Activated CD4-positive, alpha-beta T cell treated with anti-CD3 and anti-CD28 coated beads for 48 hours (primary cell): ENCODE measurements at places on chromosomes 7 and 10.

- DNase-seq: no peak
These were observed 289.9 kb upstream of the LRRN3 start for GRCh38 chr7:110800984-110801383.

- peak; percentile 38 for DNase-seq
These were observed 103.4 kb upstream of the MDFIC start for GRCh38 chr7:114818501-114818900.

GRCh38 chr10:31697271-31698180 lies 231.1 kb downstream of the ARHGAP12 start:
- DNase-seq: no peak

DNA sequence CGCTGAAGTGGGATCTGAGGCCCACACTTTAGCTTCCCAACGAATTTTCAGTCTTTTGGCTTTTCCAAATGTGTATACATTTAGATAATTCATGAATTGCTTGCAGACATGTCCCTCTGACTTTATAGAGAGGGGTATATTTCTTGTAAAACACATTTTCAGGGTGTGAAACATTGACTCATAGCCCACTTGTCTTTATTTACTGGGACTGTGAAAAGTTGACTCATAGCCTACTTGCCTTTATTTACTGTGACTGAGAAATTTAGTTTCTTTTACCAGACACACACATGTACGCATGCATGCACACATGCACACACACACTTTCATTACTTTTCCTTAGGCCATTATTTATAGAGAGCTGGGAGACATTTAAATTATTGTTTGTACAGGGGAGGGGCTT lies 79.1 kb downstream of the VTI1A start:
- DNase-seq: no peak

DNA sequence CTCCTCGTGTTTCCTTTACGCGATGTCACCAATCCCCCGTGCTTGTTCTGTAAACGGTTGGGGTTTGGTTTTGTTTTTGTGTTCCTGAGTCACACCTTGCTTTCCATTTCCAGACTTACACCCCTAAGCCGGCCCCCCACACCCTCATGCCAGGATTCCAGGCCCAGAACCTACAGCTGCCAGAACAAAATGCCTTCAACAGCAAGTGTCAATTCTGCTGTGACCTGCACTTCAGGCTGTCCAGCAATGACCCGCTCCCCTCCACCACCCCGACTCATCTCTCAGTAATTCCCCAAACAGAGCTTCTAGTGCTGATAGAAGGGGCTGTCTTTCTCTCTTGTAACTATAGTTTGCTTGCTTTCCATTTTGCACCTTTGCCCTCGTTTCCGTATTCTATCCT lies 722.1 kb upstream of the CELF2 start:
- no peak for DNase-seq

- no peak for DNase-seq
These were observed 39.3 kb downstream of the ANK3 start for GRCh38 chr10:60350400-60350799.

- no peak for DNase-seq
These were observed 347.8 kb downstream of the ETV1 start for GRCh38 chr7:13641714-13642113.

DNA sequence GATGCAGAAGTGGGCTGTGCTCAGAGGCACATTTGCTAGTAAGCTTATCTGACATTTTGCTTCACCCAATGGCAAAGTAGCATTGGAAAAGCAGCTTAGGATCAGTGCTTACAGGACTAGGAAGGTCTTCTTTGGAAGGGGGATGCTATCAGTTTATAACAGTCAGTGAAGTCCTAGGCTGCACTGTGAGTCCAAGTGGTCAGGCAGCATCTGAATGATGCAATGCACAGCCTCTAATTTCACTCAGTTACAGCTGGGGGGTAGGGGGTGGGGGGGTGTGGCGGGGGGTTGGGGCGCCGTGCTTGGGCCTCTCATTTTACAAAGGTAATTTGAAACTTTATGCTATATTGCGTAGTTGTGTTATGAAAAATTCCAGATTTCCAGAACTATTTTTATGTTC lies 652.3 kb upstream of the MGMT start:
- DNase-seq: no peak

DNA sequence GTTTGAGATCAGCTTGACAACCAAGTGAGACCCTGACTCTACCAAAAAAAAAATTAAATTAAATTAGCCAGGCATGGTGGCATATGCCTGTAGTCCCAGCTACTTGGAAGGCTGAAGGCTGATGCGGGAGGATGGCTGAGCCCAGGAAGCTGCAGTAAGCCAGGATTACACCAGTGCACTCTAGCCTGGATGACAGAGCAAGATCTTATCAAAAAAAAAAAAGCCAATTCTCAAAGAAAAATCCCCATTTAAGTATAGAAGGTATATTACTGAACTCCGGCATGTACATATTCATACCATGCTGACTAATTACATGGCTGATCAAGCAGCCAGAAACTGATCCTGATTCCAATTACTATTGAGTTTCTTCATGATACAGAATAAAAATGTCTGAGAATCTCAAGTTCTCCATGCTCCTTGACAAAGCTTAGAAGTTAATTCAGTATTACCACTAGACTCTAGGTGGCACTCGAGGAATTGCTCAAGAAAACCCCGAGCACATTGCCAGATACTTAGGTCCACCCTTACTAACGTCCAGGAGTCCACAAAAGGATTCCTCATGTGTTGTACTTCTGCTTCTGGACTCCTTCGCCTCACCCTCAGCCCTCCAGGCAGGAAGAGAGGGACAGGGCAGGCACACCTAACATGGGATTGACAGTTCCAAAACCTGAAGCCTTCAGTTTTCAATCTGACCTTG lies 148.9 kb downstream of the PARD3 start:
- DNase-seq: no peak

GRCh38 chr10:126908225-126908624 lies 3.0 kb downstream of the DOCK1 start:
- DNase-seq: no peak

DNA sequence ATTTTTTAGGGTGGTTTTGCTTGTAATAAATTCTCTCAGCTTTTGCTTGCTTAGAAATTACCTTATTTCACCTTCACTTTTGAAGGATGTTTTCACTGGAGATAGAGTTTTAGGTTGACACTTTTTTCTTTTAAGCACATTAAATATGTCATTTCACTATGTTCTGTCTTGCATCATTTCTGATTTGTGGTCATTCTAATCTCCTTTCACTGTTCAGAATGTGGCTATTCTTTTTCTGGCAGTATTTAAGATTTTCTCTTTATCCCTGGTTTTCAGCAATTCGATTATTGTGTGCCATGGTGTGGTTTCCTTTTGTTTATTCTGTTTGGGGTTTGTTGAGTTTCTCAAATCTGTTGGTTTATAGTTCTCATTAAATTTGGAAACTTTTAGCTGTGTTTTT lies 1065.6 kb downstream of the KCNMA1 start:
- no peak for DNase-seq

DNA sequence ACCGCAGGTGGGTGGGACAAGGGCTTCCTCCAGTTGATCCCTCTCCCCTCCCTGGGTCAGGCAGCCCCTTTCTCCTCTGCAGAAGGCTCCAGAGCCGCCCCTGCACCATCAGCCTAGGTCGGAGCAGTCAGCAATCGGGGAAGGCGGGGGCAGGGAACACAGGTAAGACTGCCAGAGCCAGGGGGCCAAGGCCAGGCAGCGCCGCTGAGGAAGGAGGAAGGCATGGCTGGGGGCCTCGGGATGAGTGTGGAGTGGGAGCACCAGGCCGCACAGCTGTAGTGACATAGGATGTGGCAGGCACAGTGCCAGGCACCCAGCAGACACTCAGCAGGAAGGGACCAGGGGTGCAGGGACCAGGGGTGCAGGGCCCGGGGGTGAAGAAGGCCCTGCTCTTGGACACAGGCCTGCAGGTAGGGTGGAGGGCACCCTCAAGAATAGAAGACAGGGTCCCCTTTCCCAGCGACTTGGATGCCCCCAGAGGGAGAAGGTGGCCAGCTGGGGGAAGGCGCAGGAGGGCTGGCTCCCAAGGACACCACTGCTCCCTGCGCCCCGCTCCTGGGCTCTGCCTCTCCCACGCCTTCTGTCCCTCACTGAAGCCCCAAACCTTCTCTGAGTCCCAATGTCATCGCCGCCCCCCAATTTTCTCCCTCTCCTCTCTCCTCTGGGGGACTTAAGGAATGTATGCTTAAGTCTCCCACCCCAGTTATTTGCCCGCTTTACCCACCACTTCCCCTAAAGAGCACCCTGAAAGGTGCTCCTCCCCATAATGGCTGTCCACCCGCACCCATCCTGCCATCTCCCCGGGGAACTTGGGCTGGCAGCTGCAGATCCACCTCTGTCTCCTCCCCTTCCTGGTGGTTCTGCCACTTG lies 38.5 kb downstream of the CAMK2B start:
- peak; percentile 1 for DNase-seq

DNA sequence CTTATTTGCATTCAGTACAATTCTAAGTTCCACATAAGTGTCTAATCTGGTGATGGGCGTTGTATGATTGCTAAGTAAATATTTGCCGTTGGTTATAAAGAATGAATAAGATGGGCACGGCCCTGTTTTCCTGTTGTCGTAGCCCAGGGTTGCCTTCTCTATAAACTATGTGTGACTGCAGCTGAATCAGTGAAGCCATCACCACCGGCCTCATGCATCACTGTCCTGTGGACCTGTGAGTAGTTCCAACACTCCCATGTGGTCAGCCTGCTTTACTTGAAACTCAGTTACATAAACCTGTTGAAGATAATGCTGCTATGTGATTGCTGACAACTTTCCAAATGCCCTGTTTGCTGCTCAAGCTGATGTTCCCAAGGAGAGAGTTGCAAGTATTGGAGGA lies 21.6 kb upstream of the KLF6 start:
- DNase-seq: no peak

DNA sequence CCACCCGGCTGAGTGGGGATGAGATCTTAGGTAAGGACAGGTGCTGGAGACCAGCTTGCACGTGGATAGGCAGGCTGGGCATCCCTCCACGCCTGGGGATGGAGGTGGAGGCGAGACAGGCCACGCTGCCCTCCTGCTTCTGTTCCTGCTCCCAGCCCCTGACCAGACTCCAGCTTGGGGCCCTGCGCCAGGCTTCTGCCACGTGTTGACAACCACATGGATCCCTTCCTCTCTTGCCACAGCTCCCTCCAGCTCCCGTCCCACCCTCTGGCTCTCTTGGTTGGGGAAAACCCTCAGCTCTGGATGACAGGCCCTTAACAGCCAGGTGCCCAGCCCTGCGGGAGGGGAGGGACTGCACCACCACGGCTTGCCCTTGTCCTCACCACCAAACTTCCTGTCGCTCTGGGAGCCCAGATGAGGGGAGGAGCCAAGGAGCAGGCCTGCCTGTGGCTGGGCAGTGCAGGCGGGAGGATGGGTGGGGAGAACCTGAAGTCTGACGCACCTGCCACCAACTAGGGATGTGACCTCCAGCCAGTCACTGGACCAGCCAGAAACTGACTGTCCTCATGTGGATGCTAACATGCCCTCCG lies 36.0 kb downstream of the KCNH2 start:
- peak; percentile 61 for DNase-seq

DNA sequence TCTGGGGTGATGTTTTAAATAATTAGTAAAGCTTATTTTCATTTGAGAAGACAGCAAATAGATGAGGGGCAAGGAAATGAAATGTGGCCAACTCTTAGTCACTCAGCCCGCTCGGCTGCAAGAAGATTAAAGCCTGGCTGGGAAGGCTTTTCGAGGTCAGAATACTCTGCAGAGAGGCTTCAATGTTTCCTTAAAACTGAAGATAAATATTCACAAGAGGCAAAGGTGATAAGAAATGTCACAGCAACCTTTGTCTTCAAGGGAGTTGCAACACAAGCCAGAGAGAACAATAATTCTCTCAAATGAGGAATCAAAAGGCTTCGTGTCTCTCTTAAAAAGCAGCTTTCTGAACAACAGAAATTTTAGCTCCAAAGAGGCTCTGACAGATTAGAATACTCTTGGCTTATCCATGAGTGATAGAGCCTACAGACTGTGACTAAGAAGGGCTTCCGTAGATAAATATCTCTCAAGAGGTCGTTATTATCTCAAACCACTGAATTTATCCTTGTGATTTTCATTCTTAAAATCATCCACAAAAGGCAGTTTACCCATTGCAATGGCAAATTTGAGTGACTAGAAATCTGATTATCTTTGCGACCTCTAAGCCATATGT lies 92.5 kb downstream of the KLF6 start:
- DNase-seq: no peak

DNA sequence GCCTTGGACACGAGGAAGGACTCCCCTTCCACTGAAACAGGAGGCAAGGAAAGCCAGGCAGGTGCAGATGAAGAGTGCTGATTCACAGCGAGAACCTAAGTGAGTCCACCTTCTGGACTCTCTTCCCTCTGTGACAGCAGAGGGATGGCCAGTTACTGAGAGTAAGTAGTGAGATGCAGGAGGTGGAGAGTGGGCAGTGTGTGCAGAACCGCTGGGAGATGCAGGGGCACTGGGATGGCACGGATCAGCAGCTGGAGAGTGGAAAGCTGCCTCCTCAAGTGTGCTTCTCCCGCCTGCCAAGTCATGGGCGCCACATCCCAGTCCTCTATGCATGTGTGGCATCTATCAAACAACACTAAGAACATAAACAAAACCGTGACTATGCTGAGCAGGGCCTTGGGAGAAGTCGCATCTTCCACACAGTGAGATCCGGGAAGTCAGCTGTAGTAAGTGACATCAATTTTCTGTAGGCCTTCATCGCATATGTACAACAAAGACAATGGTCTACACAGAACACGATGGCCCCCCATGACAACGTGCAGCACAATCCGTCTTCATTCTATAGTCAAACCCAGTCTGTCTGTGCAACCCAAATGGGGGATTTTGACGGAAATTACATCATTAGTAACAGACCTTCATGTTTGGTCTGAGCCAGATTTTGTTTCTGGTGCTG lies 217.4 kb upstream of the KLF14 start:
- no peak for DNase-seq

- peak; percentile 31 for DNase-seq
These were observed 61.2 kb downstream of the DNAJB6 start for GRCh38 chr7:157397731-157398691.

GRCh38 chr10:17021656-17022465 lies 107.8 kb downstream of the CUBN start:
- DNase-seq: no peak

DNA sequence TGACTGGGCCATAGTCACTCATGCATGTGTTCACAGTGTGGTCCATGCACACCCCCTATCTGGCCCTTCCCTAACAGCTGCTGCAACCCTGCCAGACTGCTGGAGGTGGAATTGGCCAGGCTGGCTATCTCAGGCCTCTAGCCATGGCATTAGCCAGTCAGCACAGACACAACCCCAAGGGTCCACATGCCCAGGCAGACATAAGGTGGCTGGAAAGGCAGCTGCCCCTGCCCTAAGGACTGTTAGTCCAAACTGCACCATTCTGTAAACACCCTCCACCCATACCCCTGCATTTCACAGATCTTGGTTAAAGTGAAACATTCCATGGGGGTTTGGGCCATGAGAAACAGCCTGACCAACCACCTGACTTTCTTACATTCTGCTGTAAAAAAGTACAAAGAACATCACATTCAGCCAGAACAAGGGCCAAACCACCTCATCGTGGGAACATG lies 137.4 kb upstream of the KCNMA1 start:
- no peak for DNase-seq
